ENCODE measurements at places on chromosomes 1 and 21.

GRCh38 chr1:83810144-83810543 lies 188.8 kb downstream of the TTLL7 start:
- DNase-seq = no peak

DNA sequence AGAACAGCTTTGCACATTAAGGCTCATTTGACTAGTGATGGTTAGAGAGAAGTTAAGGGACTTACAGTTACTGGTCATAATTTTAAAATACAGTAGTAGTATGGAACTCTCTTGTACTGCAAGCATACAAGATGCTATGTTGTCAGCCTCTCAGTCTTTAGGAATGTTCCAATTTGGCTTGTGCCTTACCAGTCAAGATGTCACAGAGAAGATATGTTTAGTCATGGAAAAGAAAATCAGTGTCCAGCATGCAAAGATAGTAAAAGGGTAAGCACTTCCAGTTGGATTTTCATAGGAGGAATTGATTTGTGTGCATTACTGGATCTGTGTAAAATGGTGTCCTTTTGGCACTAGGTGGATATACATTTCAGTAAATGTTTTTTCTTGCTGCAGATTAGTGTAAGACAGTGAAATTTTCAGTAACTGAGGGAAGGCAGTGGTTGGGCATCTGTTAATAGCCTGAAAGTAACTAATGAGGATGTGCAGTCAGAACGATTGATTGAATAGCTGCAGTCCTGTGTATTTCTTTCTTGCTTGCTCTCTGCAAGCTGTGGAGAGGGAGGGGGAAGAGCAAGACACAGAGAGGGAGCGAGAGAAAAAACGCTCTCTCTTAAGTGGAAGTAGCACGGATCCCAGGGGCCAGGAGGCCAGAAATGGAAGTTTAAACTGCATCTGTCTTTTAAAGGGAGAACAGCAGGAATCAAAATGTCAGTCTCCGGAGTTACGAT lies 108.2 kb downstream of the CLEC20A start:
- DNase-seq = no peak

DNA sequence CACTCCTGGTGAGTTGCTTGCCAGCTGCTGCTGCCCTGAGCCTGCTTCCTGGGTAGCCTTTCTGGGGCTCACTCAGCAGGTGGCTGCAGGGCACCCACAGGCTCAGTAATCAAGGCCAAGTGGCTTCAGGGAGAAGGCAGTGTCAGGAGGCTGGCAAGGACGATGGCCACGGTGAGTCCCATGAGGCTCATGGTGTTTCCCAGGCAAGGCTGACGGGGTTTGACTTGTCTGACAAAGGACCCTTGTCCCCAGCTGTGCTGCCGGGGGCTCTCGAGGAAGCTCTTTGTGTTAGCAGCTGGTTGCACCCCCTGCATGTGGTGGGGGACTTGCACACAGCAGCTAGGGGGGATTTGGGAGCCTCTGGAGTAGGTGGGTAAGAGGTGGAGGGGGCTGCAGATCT lies 190.5 kb upstream of the C1orf174 start:
- no peak for DNase-seq

- DNase-seq = no peak
These were observed 322.8 kb downstream of the SEC16B start for GRCh38 chr1:177646757-177647730.

DNA sequence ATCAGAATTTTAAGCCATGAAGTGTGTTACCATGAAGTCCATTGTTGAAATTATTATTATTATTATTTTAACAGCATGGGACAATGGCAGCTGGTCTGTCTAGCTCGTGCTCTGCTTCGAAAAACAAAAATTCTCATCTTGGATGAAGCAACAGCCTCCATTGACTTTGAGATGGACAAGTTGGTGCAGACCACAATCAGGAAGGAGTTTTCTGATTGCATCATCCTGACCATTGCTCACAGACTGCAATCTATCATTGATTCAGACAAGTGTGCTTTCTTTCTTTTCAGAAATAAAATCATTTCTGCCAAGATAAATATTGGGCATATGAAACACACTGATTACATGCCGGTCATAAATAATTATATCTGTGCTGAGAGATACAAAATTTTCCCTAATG lies 21.0 kb downstream of the HSPA13 start:
- no peak for DNase-seq

Measured in activated CD4-positive, alpha-beta T cell treated with anti-CD3 and anti-CD28 coated beads, Interleukin-2, amount 50 U/mL, for 4 hours (primary cell).